Activated CD4-positive, alpha-beta T cell treated with anti-CD3 and anti-CD28 coated beads, Interleukin-2, amount 50 U/mL, for 48 hours (primary cell): ENCODE measurements at places on chromosomes 3 and 15.

DNA sequence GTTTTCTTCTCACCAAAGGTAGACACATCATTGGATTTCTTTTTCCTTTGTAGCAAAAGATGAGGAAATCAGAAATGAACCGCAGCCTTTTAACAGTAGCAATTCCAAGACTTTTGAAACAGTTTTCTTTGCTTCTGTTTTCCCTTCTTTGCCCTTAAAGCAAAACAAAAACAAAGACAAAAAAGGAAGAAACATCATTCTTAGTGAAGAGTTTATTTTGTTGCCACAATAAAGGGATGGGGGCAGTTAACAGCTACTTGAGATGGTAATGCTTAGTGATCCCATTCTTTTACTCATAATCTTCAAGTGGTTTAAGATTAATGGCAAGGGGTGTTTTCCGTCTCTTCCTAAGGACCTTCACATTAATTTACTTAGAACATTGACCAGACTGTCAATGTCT, 218.8 kb downstream of the MEIS2 start:
- no peak for DNase-seq

GRCh38 chr3:87461443-87461842, 185.1 kb upstream of the POU1F1 start:
- no peak for DNase-seq

- DNase-seq: peak; percentile 41
Observed at GRCh38 chr3:183825456-183826161, at the start of gene MAP6D1. MAP6D1 (minus strand) TSS chr3:183825577; CDS start chr3:183825547, 30 bp downstream.

GRCh38 chr3:149215515-149215914, 6.1 kb downstream of the CP start:
- DNase-seq: no peak

DNA sequence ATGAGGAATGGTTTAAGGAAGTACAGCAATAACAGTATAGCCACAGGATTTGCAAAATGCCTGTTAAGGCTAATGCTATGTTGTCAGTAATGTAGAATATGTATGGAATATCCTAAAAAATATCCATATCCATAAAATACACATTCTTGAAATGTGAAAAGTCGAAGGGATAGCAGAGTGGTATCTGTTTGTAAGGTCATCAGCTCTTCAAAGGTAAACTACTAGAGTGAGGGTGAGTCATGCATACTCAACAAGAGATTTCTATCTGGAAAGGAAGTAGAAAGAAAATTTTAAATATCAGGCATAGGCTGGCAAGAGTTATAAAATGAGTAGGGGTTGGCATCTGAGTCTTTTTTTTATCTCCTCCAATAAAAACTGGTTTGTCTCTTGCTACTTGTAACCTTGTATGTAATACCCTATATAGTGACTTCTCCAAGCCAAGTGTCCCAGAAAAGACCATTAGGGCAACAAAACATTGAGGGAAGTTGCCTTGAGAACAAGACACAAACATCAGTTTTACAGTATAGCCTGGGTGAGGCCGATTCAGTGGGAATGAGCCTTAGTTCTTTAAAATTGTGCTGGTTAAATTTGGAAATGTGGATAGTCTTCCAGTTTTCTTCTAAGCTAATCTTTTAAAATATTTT, 103.1 kb downstream of the SPATA16 start:
- DNase-seq: no peak

DNA sequence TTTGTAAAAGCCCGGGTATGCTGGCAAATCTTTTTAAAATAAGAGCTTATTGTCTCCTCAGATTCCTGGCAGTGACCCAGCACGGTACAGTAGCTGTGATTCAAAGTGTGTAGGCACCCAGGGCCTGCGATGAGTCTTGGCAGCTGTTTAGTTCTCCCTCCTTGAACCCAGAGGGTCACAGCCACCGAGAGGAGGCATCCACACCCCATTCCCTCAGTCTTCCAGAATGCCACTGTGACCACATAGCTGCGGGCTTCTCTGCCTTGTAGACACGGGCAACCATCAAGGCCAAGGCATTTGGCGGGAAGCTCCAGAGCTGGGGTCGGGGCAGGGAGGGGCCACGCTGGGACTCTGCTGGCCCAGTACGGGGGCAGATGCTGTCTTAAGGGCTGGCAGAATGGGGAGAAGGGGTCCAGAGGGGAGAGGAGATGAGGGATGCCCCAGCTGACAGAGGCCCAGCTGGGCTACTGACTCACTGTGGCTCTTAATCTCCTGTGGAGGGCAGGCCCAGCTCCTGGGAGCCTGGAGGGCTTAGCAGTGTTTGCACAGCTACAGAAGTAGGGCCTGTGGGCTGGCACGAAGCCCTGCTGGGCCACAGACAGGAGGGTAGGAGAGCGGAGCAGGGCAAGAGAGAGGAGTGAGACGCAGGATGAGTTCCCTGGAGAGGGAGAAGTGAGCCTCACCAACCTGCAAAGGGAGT, 68.8 kb upstream of the DLG1 start:
- no peak for DNase-seq

- no peak for DNase-seq
Observed at GRCh38 chr15:101420232-101420631, 69.3 kb downstream of the PCSK6 start.

GRCh38 chr3:135739779-135740178, 225.7 kb upstream of the PPP2R3A start:
- DNase-seq: no peak

- DNase-seq: no peak
Observed at GRCh38 chr3:39143051-39143885, 10.1 kb downstream of the CSRNP1 start.
